ENCODE measurements at places on chromosomes 7 and 10. TPM values are rescaled to one million over a fixed set of nuclear protein-coding genes. Genes with fewer than 3 reads are reported as not detected.

DNA sequence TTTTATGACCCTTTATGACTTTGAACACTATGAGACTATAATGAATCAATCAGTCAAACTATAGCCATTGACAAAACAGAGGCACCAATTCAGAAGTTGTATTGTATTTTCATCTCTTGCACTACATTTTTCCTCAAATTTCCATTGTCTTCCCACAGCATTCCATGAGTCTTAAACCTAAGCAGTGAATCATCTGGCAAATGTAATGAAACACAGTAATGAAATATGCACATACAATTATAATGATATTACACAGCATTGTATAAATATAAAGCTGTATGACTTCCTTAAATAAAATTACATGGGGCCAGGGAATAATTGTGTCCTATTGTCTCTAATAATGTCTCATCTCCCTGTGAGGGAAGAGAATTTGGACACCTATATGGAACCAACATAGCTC, 45.0 kb downstream of the VWDE start:
- peak; percentile 4 for DNase-seq

Gene SPDYE6
- not detected for total RNA-seq

Gene LMOD2
- total RNA-seq, result not detected

DNA sequence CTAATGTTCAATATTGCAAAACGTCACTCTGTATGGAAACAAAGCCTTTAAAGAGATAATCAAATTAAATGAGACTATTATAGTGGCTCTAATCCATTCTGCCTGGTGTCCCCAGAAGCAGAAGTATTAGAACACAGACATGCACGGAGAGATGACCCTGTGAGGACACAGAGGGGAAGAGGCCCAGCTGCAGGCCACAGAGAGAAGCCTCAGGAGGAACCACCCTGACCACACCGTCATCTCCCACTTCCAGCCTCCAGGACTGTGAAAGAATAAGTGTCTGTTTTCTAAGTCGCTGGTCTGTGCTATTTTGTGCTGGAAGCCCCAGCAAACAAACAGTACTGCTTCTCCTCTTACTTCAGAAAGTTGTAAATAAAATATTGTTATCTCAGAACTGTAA, 283.5 kb upstream of the ADARB2 start:
- no peak for DNase-seq

DNA sequence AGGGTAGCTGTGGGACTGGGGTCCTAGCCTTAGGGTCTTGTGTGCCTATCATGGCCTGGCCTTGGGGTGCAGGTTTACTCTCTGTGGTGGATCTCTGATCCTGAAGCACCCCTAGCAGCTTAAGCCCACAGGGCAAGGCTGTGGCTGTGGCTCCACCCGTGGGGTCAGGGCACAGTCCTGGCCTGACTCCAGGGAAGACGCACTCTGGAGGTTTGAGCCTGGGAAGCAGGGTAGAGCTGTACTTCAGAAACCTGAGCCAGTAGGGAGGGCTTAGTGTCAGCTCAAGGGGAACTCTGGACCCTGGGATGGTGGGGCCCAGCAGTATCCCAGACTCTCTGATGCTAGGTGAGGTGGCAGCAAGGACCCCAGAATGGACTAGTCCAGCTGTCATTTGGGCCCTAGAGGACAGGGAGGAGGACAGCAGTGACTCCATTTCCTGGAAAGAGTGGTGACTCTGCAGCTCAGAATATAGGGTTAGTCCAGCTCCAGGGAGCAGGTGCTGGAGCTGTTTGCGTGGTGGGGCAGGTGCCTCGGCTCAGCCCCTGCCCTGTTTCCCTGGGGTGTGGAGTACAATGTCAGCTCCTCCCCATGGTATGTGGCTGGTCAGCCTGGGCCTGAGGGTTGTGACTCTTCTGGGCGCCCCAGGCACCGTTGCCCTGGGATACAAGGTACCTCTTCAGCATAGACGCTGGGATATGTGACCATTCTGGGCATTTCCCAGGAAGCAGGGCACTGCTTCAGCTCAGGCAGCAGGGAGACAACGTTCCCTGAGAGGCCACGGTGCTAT, 15.8 kb downstream of the GTPBP4 start:
- no peak for DNase-seq

DNA sequence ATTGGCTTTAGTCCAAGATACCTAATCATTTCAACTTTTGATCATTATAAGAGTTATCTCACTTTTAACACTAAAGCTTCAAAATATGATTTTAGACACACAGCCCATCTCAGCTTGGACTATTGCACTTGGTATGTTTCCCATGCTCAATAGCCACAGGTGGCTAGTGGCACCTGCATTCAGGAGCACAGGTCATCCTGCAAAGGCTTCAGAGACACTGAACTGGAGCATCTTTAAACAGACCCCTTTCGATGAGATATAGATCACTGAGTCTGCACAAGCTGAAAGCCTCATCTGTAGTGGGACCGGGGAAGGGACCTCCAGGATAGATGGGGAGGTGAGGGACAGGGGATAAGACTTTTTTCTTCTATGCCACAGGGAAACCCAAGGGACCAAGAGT, 48.5 kb upstream of the TARP start:
- DNase-seq, result no peak

DNA sequence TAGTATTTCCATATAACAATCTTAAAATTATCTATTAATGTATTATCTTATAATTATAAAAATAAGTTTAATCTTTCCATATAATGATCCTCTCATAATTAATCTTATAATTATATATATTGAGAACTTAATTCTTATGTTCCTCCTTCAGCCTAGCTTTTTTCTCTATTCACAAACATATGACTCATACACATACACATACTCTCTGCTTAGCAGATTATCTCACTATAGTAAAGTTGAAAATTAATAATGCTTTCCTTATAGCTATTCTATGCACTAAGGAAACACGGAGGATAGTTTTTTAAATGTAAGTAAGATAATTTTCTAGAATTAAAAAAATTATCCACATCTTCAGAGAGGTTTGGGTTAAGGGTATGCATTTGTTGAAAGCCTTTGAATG, 47.7 kb upstream of the ITGB8 start:
- DNase-seq, result no peak

DNA sequence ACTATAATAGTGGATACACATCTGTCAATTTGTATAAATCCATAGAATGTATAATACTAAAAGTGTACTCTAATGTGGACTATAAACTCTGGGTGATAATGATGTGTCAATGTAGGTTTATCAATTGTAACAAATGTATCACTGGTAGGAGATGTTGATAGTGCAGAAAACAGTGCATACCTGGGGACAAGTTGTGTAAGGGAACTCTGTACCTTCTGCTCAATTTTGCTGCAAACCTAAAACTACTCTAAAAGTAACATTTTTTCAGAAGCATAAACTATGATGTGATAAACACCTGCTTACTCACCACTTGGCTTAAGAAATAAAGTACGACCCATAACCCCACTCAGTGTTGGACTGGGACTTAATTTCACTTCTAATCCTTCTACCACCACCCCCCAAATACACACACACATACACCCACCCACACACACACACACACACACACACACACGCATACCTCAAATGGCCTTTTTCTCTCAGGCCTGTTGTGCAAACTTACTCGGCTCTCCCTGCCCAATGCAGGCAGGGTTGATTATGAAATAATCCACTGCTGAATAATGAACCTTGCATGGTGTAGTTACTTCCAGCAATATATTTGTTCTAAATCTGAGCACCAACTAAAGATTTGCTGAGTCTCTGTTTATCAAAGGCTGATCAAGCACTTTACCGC, 154.1 kb upstream of the KMT2E start:
- no peak for DNase-seq

Gene GARIN1A
- 0.63 TPM for total RNA-seq

Gene LIPM
- total RNA-seq, result not detected

Gene KAZALD1
- total RNA-seq, result 16.1 TPM

DNA sequence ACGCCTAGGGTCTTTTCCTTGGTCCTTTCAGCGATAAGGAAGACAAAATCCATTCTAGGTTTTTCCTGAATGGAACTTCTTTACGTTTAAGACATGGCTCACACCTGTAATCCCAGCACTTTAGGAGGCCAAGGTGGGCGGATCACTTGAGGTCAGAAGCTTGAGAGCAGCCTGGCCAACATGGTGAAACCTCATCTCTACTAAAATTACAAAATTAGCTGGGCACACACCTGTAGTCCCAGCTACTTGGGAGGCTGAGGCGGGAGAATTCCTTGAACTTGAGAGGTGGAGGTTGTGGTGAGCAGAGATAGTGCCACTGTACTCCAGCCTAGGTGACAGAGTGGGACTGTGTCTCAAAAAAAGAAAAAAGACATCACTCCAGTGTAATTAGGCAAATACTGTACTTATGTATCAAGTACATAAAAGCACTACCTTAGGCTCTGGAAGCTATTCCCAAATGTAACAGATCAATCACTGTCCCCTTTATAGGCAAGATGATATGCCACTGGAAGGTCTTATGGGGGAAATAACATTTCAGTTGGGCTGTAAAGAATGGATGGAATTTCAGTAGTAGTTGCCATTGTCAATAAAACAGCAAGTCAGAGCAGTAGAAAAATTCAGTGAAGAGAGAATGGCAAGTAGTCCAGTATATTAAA, 5.7 kb downstream of the STK17A start:
- DNase-seq, result no peak

Gene ZNF277
- 24.4 TPM for total RNA-seq

- no peak for DNase-seq
Measured at GRCh38 chr10:68385740-68386139, 21.3 kb downstream of the RUFY2 start.

Gene MAP3K8
- total RNA-seq, result 0.40 TPM

GRCh38 chr10:126334272-126334671, 54.0 kb downstream of the ADAM12 start:
- DNase-seq, result no peak

Gene ITIH5
- not detected for total RNA-seq

GRCh38 chr7:105830405-105831301, 45.7 kb downstream of the ATXN7L1 start:
- peak; percentile 99 for DNase-seq

GRCh38 chr10:129730272-129730992, 233.6 kb downstream of the EBF3 start:
- no peak for DNase-seq
